ENCODE measurements at places on chromosomes 3 and 15. TPM values are rescaled to one million over a fixed set of nuclear protein-coding genes. Genes with fewer than 3 reads are reported as not detected.

- H3K4me3 ChIP-seq, result no peak overlapping the region
- peaks cover 13% of the 10 kb centered on the region for H3K27me3 ChIP-seq
- H3K4me1 ChIP-seq, result no peaks in the 10 kb centered on the region
- no peak overlapping the region for H3K27ac ChIP-seq
- DNase-seq, result no peak
These were observed 163.2 kb downstream of the MINAR1 start for GRCh38 chr15:79595306-79595705.

GRCh38 chr3:191566469-191566868 lies 105.5 kb downstream of the PYDC2 start:
- DNase-seq, result no peak
- H3K4me3 ChIP-seq, result no peak overlapping the region
- no peaks in the 10 kb centered on the region for H3K36me3 ChIP-seq
- H3K4me1 ChIP-seq, result no peaks in the 10 kb centered on the region
- no peak overlapping the region for H3K27ac ChIP-seq

- no peaks in the 10 kb centered on the region for H3K36me3 ChIP-seq
- no peak overlapping the region for H3K27ac ChIP-seq
- H3K27me3 ChIP-seq, result no peaks in the 10 kb centered on the region
- no peak overlapping the region for H3K4me3 ChIP-seq
- H3K4me1 ChIP-seq, result no peaks in the 10 kb centered on the region
- no peak for DNase-seq
These were observed 161.2 kb upstream of the TMCO5A start for GRCh38 chr15:37773111-37773860.

DNA sequence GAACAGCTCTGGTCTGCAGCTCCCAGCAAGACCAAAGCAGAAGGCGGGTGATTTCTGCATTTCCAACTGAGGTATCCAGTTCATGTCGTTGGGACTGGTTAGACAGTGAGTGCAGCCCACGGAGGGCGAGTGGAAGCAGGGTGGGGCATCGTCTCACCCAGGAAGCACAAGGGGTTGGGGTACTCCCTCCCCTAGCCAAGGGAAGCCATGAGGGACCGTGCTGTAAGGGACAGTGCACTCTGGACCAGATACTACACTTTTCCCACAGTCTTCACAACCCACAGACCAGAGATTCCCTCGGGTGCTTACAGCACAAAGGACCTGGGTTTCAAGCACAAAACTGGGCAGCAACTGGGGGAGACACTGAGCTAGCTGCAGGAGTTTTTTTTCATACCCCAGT lies 8.5 kb upstream of the SLC25A36 start:
- no peak overlapping the region for H3K4me3 ChIP-seq
- no peaks in the 10 kb centered on the region for H3K4me1 ChIP-seq
- no peak overlapping the region for H3K27ac ChIP-seq
- no peak for DNase-seq

DNA sequence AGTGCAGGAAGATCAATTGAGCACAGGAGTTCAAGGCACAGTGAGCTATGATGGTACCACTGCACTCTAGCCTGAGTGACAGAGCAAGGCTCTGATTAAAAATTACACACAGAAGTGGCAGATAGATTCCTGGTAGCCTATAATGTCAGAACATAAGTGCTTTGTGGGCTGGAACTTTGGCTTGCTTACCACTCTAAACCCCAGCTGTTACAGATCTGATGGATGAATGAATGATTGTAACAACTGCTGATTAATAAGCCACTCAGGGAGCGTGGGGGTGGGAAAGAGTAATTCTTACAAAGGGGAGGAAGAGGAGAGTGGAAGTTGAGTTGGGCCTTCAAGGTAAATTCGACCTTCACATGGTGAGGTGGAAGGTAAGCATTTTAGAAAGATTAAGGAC lies 40.9 kb upstream of the PTPN23 start:
- no peaks in the 10 kb centered on the region for H3K4me1 ChIP-seq
- no peak for DNase-seq
- no peaks in the 10 kb centered on the region for H3K27me3 ChIP-seq
- no peak overlapping the region for H3K27ac ChIP-seq
- H3K4me3 ChIP-seq, result no peak overlapping the region

Gene HCLS1
- total RNA-seq, result 0.85 TPM

DNA sequence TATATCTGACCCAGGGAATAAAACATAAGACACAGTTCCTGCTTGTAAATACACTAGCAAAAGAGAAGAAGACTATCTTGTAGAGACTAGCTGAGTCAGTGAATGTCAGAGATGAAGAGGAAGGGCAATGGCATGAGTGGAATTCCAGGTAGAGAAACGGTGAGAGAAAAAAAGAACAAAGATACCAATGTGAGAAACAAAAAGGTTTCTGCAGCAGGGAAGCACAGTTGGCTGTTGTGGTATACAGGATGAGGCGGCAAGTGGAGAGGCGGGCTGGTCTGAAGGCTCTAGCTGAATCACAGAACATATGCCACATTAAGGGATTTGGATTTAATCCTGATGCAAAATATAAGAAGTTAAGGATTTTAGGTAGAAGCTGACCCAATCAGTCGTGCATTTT lies 17.1 kb upstream of the TASOR start:
- no peak overlapping the region for H3K4me3 ChIP-seq
- no peaks in the 10 kb centered on the region for H3K36me3 ChIP-seq
- H3K27me3 ChIP-seq, result no peaks in the 10 kb centered on the region
- H3K4me1 ChIP-seq, result no peaks in the 10 kb centered on the region

DNA sequence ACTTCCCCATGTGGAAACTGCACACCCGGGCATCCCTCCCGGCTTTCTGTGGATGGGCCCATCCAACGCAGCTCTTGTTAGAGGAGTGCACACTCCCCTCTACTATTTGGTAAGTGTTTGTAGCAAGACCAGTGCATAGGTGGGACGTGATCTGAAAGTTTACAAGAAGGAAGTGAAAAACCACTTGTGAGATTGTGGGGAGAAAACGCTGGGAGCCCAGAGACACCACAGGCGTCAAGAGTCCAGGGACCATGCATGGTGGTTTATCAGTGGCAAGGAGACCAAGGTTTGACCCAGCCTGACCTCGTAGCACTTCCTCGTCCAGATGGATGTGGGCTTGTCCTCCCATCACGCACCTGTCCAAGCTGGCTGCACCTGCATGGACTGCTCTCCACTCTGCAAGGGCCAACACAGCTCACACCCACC lies 51.6 kb downstream of the ATP10A start:
- no peaks in the 10 kb centered on the region for H3K36me3 ChIP-seq
- no peak for DNase-seq
- H3K27me3 ChIP-seq, result no peaks in the 10 kb centered on the region
- H3K4me3 ChIP-seq, result no peak overlapping the region
- no peaks in the 10 kb centered on the region for H3K4me1 ChIP-seq

- DNase-seq, result no peak
- no peaks in the 10 kb centered on the region for H3K4me1 ChIP-seq
- no peaks in the 10 kb centered on the region for H3K36me3 ChIP-seq
These were observed 144.1 kb upstream of the PEX5L start for GRCh38 chr3:180180795-180181194.

DNA sequence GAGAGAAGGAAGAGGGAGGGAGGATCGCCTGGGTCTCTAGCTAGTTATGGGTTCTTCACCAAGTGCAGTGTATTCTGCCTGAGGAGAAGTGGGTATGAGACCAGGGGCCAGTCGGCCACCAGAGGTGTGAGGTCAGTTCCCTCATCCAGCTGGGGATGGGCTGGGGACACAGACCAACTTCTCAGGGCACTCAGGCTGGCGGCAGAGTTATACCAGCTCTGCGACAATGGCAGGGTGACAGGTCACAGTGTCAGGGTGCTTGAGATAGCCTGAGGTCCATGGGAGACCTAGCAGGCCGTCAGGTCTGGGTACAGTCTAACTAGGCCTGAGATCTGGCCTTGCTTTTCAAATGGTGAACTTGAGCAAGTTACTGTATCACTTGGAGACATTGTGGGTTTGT lies 31.4 kb upstream of the PLXNA1 start:
- H3K4me3 ChIP-seq, result no peak overlapping the region
- H3K36me3 ChIP-seq, result no peaks in the 10 kb centered on the region
- no peaks in the 10 kb centered on the region for H3K27me3 ChIP-seq
- no peak for DNase-seq
- no peak overlapping the region for H3K27ac ChIP-seq

GRCh38 chr3:16522834-16523233 lies 9.3 kb upstream of the RFTN1 start:
- H3K36me3 ChIP-seq, result no peaks in the 10 kb centered on the region
- H3K27ac ChIP-seq, result no peak overlapping the region
- no peak for DNase-seq
- peaks cover 2% of the 10 kb centered on the region for H3K27me3 ChIP-seq

Measured in Panc1 (cell line).